ENCODE measurements at places on chromosomes 1 and 21. TPM values are rescaled to one million over a fixed set of nuclear protein-coding genes. Genes with fewer than 3 reads are reported as not detected.

DNA sequence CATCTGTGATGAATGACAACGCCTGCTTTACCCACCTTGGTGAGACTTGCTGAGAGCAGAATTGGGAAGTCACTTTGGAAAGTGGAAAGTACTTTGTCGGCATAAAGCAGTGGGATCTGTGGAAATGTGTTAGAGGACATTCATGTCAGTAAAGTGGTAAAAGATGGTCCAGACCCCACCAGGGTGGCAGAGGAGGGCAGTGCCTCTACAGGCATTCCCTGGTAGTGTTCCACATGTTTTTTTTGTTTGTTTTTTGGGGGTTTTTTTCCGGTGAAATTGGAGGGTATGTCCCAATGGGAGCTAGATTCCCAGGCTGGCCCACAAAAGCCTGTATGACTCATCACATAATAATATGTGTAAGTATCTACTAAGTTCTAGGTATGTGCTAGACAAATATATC lies 80.6 kb downstream of the ELAVL4 start:
- H3K4me1 ChIP-seq, result no peaks in the 10 kb centered on the region
- no peak overlapping the region for H3K27ac ChIP-seq
- no peaks in the 10 kb centered on the region for H3K36me3 ChIP-seq
- no peak overlapping the region for H3K4me3 ChIP-seq
- H3K27me3 ChIP-seq, result no peaks in the 10 kb centered on the region
- DNase-seq, result no peak

GRCh38 chr1:74835051-74835450 lies 102.1 kb downstream of the TYW3 start:
- no peaks in the 10 kb centered on the region for H3K36me3 ChIP-seq
- H3K4me1 ChIP-seq, result no peaks in the 10 kb centered on the region
- no peaks in the 10 kb centered on the region for H3K27me3 ChIP-seq
- H3K4me3 ChIP-seq, result no peak overlapping the region
- DNase-seq, result no peak

GRCh38 chr1:35181790-35182455 lies 11.0 kb downstream of the SFPQ start:
- H3K4me1 ChIP-seq, result peaks cover 85% of the 10 kb centered on the region
- H3K36me3 ChIP-seq, result peaks cover 95% of the 10 kb centered on the region
- no peak for DNase-seq
- no peaks in the 10 kb centered on the region for H3K27me3 ChIP-seq
- H3K4me3 ChIP-seq, result no peak overlapping the region
- H3K27ac ChIP-seq, result no peak overlapping the region

DNA sequence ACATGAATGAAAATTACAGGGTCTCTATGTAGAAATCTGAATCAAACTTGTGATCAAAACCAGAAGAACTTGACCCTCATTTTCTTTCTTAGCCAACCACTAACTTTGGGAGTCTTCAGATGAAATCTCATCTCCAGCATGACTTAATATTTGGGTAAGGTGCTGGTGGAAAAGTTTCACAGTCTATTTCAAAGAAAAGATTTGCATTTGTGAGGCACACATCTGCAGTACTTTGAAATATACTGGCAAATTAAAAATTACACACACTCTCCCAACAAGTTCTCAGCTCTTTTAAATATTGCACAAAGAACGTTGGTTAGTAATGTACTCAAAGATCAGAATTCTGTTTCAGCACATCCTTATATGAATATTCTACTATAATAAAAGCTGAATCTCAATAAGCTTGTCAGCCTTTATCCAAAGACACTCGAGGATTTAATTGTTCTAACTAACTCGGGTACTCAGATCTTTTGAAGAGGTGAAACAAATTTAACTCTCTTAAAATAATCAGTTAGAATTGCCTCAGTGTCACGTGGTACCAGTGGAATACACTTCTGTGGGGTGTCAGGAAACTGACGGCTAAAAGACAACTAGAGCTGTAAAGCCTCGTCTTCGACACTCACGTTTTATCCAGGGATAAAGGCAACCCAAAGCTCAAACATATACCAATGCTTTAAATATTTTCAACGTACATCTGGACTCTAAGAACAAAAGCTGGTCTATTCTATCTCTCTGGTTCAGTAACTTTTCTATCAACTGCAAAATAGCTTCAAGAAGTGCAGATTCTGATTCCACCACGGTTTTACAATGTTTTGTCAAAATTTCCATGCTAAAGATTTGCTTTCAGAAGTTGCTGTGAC lies 19.0 kb downstream of the SAMSN1 start:
- no peaks in the 10 kb centered on the region for H3K27me3 ChIP-seq
- peak overlapping the region; percentile 51 for H3K27ac ChIP-seq
- H3K4me3 ChIP-seq, result peak overlapping the region; percentile 11
- H3K4me1 ChIP-seq, result peaks cover 79% of the 10 kb centered on the region

GRCh38 chr1:7587108-7587772 lies 183.9 kb upstream of the VAMP3 start:
- H3K4me1 ChIP-seq, result no peaks in the 10 kb centered on the region
- no peaks in the 10 kb centered on the region for H3K36me3 ChIP-seq
- DNase-seq, result no peak
- H3K4me3 ChIP-seq, result no peak overlapping the region

DNA sequence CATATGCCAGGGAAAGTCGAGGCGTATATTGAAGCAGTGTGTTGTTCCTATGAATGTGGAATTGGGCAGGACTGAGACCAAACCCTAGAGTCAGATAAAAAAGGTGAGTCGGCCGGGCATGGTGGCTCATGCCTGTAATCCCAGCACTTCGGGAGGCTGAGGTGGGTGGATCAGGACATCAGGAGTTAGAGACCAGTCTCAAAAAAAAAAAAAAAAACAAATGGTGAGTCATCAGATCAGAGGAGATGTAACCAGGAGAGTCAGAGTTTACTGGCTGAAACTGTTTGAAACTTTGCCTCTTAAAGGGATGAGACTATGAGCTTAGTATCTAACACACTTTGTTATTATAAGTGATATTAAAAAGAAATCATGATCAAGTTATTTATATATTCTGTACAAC lies 26.4 kb upstream of the SYCP1 start:
- H3K4me1 ChIP-seq, result no peaks in the 10 kb centered on the region
- no peak overlapping the region for H3K4me3 ChIP-seq
- no peaks in the 10 kb centered on the region for H3K36me3 ChIP-seq

The CKS1B gene
- polyA plus RNA-seq, result 50.2 TPM

DNA sequence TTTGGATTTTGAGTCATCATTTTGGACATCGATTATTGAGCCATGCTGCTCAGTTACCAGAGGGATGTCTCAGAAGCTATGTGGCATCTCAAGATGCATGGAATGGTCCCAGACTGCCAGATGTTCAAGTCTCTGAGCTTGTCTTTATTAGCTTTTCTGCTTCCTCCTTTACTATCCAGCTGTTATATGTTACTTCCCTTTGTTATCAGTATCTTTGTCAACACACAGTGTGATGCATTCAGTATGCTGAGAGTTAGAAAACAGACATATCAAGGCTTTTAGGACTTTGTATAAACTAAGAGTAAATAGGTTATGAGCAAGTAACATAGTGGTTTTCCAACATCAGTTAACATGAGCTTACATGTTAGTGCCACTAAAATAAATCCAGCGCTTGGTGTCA lies 474.5 kb downstream of the DSCAM start:
- H3K4me1 ChIP-seq, result no peaks in the 10 kb centered on the region
- H3K4me3 ChIP-seq, result no peak overlapping the region
- no peaks in the 10 kb centered on the region for H3K27me3 ChIP-seq

DNA sequence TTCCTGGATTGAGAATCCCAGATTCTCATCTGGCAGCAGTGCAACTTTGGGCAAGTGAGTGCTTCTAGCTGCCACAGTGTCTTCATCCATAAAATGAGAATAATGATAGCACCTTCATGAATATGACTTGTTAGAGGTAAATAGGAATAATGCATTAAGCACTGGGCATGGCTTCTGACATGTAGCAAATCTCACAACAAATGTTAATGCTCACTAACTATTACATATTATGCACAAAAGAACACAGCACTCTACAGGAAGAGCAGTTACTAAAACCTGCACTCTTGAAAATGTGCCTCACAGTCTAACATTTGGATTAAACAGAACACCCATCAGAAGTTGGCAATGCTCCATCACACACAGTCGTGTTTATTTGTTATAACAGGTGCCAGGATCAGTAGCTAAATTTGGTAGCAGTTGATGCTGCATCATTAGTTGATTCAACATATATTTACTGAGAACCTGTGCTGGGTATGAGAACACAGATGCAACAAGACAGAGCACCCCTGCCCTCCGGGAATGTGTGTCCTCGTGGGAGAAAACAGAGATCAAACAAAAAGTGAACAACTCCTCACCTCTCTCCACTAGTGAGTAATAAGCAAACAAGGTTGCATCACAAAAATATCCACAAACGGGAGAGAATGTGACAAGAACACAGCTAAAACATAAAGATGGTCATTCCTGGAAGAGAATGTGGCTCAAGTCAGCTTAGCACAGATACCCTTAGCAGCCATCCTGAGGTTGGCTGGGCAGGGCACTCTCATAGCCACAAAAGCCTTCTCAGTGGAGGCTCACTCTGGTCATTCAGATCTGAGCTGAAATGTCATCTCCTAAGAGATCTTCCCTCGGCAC lies 26.2 kb upstream of the LBR start:
- no peak for DNase-seq
- no peaks in the 10 kb centered on the region for H3K27me3 ChIP-seq
- H3K36me3 ChIP-seq, result no peaks in the 10 kb centered on the region
- H3K4me1 ChIP-seq, result peaks cover 6% of the 10 kb centered on the region

DNA sequence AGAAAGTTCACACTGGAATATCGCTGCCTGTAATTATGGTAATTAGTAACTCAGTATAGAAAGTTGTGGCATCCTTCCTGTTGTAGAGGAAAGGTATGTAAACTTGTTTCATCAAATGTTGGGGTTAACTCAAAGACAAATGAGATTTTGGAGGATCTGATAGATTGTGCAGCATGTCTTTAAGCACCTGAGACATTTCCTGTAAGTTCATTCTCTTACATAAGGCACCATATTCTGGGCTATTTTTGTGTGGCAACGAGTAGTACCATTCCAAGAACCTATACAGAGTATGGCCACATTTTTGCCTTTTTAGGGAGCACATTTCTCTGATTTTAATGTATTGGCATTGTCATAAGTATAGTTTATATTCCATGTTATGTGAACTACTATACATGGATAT lies 88.8 kb downstream of the CDC14A start:
- H3K4me1 ChIP-seq, result peaks cover 97% of the 10 kb centered on the region
- no peak overlapping the region for H3K4me3 ChIP-seq
- no peaks in the 10 kb centered on the region for H3K27me3 ChIP-seq
- no peaks in the 10 kb centered on the region for H3K36me3 ChIP-seq
- DNase-seq, result no peak

The ZBTB8B gene
- not detected for polyA plus RNA-seq

The KCNJ9 gene
- polyA plus RNA-seq, result not detected

DNA sequence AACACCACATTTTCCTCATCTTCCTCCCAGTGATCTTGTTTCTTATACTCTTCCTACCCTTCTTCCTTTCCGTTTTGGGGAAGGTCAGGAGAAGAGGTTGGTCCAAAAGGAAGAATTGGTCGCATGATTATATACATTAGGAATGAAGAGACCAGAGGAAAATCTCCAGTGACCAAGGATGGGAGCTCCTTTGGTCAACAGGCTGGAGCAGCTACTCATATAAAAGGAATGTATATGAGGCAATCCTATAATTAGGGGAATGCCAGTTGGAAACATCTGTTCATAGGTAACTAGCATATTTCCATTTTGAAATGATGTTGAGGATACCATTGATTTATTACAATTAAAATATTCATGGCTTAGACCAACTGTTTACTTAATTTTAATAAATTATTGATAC lies 114.5 kb downstream of the LRRC40 start:
- DNase-seq, result no peak
- H3K4me1 ChIP-seq, result no peaks in the 10 kb centered on the region
- H3K27ac ChIP-seq, result no peak overlapping the region
- H3K36me3 ChIP-seq, result no peaks in the 10 kb centered on the region
- no peaks in the 10 kb centered on the region for H3K27me3 ChIP-seq

GRCh38 chr1:207565546-207566468 lies 69.8 kb downstream of the CR1 start:
- H3K4me3 ChIP-seq, result no peak overlapping the region
- no peak for DNase-seq
- H3K4me1 ChIP-seq, result no peaks in the 10 kb centered on the region
- H3K27me3 ChIP-seq, result no peaks in the 10 kb centered on the region
- H3K27ac ChIP-seq, result no peak overlapping the region
- no peaks in the 10 kb centered on the region for H3K36me3 ChIP-seq

DNA sequence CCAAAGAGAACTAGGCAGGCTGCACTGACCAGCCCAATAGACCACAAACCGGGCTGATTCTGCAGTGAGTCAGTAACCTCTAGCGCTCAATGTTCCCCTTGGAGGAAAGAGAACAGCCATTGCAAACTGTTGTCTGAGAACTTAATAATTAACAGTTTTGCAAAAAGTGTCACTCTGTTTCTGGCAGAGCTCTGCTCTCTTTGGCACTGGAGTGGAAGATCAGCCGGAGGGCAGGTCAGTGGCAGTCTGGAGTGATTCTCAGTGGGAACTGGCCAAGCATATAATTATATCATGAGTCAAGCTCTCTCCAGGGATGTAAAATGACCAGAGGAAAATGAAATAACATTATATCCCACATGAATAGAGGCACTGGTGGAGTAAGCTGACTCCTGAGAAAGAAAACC lies 238.3 kb downstream of the HLX start:
- H3K27ac ChIP-seq, result no peak overlapping the region
- H3K27me3 ChIP-seq, result no peaks in the 10 kb centered on the region
- no peaks in the 10 kb centered on the region for H3K4me1 ChIP-seq
- no peak for DNase-seq
- H3K4me3 ChIP-seq, result no peak overlapping the region
- no peaks in the 10 kb centered on the region for H3K36me3 ChIP-seq

All from CD4-positive, alpha-beta memory T cell (primary cell).